ENCODE measurements at places on chromosomes 1 and 21. TPM values are rescaled to one million over a fixed set of nuclear protein-coding genes. Genes with fewer than 3 reads are reported as not detected.

- no peak for DNase-seq
These were observed 100.9 kb downstream of the TSEN15 start for GRCh38 chr1:184152434-184152898.

- no peak for DNase-seq
These were observed 36.5 kb downstream of the NGF start for GRCh38 chr1:115301438-115302020.

- no peak for DNase-seq
These were observed 110.4 kb downstream of the PTPRC start for GRCh38 chr1:198749279-198749678.

The KCNQ4 gene
- total RNA-seq = not detected

DNA sequence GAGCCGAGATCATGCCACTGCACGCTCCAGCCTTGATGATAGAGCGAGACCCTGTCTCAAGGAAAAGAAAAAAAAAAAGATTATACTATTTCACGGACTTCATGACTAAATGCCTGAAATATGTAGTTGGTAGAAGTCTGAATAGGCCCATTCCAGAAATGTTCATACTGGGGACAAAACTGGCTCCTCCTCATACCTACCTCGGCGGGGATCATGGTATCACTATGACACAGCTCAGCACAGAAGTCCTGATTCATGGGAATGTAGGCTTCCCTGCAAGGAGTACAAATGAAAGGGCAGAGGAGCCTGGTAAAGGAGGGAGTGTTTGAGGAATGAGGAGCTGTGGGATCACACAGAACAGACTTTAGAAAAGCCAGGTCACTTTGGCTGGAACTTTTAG is 5.0 kb downstream of the SPATA46 start:
- DNase-seq = no peak

The OR6N1 gene
- not detected for total RNA-seq

DNA sequence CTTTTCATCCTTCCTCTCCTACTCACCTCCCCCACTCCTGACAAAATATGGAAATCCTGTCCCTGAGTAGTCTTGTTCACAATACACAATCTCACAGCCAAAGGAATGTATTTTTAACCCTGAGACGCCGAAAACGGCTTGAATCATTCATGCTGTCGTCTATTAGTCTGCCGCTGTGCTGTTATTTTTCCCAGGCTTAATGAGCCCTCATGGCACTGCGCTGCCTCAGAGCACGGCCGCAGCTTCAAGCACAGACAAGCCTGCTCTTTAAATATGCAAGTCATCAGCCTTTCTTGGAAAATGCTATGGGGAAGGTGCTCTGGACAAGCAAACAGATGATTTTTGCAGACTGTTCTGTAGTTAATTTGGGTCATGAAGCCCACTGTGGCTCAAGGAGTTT is 302.7 kb downstream of the DISC1 start:
- peak; percentile 29 for DNase-seq

GRCh38 chr1:86429122-86429725 is 5.3 kb downstream of the CLCA2 start:
- no peak for DNase-seq

The ERICH3 gene
- total RNA-seq = 0.47 TPM

DNA sequence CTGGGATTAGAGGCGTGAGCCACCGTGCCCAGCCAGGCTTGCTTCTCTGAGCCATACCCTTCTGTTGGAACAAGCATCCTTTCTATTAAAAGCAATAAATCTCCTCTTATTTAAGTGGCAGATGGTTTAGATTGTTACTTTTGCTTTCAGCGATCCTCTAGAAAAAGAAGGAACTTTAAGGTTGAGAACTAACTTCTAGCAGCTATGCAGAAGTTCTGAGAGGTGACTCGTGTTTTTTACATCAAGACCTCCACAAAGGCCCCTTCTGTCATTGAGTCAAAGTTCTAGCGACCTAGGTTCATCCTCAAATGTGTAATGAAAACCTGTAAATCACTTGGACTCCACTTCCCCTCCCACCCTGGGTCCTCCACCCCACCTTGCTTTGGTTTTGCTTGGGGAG is 30.8 kb downstream of the PLEKHO1 start:
- no peak for DNase-seq

The OR2L5 gene
- not detected for total RNA-seq

DNA sequence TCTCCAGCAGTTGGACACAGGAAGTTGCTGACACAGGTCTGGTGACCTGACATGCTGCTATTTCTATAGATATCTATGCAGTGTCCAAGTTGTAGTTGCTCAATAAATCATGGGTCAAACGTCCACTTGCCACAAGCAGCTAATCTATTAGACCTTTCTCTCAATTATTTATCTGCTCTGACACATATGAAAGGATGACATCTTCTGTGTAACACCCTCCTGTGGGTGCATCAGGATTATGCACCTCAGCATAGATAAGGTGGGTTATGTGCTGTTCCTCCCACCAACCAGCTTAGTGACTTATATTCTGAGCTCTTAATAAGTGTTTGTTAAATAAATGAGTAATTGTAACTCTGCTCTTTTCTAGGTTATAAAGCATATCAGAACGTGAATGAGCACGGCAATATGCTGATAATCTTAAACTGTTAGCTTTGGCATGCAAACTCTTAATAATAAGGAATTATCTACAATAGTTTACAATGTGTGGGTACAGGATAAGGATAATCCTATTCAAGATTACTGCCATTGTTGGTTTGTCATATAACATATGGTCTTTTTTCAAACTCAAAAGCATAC is 90.7 kb upstream of the GCLM start:
- DNase-seq = no peak

DNA sequence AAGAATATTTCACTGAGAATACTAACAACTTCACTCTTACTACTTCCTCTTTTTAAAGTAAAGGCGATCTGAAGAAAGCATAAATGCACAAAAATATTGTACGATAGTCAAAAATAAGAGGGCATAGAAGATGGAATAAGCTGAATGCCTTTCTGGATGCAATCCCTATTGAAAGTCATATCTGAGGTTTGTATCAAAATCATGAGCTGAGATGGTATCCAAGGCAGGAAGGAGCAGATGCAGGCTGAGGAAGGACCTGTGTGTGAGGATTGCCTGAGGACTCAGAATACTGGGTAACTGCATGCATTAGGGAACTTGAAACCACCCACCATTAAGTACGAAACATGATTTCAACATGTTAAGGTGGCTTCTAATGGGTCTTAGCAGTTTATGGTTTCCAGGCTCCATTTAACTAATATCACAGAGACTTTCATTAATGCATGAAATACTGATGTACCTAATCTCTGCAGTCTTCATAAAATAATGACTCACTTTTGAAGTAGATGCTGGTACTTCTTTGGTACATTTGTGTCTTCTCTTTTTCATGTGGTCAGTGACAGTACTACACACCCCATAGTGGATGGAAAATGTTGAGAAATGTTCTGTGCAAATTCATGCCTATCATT is 29.6 kb upstream of the RGS1 start:
- DNase-seq = no peak

DNA sequence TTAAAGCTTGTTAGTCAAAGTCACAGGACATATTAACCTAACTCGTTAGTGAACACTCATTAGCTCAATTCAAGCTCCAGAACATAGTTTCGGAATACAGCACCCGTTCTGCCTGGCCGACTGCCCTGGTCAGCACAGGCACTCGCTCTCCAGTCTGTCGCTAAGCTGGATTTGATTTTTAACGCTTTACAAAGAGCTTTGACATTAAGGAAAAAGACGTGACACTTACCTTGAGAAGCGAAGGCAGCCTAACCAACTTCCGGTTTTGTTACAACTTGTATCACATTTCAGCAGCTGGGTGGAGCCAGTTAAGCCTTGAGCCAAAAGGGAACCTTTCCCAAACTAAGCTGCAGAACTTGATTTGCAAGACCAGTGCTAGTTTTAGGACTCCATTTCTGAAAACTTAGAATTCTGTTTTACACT is at the start of gene FRRS1:
Gene FRRS1, minus strand, starts transcription at position 258 of the 423 bp plus-strand sequence. CDS start 17,867 bp downstream, outside the sequence.
- DNase-seq = peak; percentile 80

GRCh38 chr1:246779561-246780175 is 55.5 kb downstream of the SCCPDH start:
- DNase-seq = no peak

All from hepatocyte (in vitro differentiated cells).